ENCODE measurements at places on chromosomes 1 and 21.
A peak's percentile ranks its signal among the peaks of the same experiment; 100 is the strongest.

- no peak for ATAC-seq
Measured at GRCh38 chr1:219227360-219228057, 53.8 kb downstream of the LYPLAL1 start.

- no peak for ATAC-seq
Measured at GRCh38 chr1:44677201-44677766, 2.8 kb downstream of the ARMH1 start.

- peak; percentile 25 for ATAC-seq
Measured at GRCh38 chr1:204692325-204692840, 6.8 kb upstream of the LRRN2 start.

- no peak for ATAC-seq
Measured at GRCh38 chr1:56190806-56191365, 388.5 kb downstream of the PLPP3 start.

- ATAC-seq: peak; percentile 99
Measured at GRCh38 chr1:92784639-92785500, at the start of gene EVI5. EVI5 (minus strand) TSS chr1:92785108; CDS start chr1:92736546, 48,562 bp downstream.

- ATAC-seq: no peak
Measured at GRCh38 chr1:167676205-167676915, 45.4 kb upstream of the MPZL1 start.

Measured in SK-N-SH treated with all-trans-retinoic acid at 6 μM for 48 hours (cell line).